Immature natural killer cell (primary cell): ENCODE measurements at places on chromosomes 6 and 20.

GRCh38 chr6:13917141-13917540 lies 7.6 kb upstream of the RNF182 start:
- no peak for DNase-seq

- no peak for DNase-seq
Observed at GRCh38 chr6:71011871-71012371, 55.1 kb upstream of the B3GAT2 start.

DNA sequence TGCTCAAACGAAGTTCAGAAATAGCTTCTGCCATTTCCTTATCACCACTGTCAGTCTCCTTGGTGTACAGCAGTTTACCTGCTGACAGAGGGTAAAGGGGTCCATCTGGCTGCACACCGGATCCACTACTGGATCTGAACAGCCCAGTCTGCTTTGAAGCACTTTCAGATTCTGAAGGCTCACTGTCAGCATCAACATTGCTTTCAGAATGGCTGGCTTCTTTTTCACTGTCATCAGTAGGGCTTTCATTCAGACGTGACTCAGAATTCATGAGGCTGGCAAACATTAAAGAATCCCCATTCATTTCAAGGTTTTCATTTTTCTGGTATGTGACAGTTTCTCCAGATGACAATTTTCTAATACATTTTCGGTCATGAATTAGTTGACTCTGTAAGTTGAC lies 21.0 kb upstream of the PNISR start:
- DNase-seq, result no peak

GRCh38 chr20:4151991-4152695 lies 136.8 kb upstream of the RNF24 start:
- no peak for DNase-seq

DNA sequence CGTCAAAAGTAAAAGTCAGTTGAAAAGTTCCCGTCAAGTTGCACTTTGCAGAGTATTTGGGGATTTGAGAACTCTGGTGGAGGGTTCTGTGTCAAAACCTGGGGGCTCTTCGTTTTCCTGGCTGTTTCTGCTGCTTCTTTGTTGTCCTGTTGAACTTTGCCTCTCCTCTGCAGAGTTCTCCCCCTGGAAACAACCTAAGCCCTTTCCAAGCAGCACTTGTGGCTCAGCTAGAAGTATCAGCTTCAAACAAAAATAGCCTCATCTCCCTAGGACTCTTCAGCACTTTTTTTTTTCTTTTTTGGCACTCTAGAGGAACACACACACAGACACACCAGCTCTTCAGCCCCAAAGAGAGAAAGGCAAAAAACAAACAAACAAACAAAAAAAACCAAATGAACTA lies at the start of gene TRDN:
TRDN (minus strand) TSS at position 169 of the 400 bp plus-strand sequence. CDS start 175 bp downstream, outside the sequence.
- DNase-seq, result no peak

- DNase-seq, result no peak
Observed at GRCh38 chr20:48486065-48486464, 341.7 kb downstream of the PREX1 start.

DNA sequence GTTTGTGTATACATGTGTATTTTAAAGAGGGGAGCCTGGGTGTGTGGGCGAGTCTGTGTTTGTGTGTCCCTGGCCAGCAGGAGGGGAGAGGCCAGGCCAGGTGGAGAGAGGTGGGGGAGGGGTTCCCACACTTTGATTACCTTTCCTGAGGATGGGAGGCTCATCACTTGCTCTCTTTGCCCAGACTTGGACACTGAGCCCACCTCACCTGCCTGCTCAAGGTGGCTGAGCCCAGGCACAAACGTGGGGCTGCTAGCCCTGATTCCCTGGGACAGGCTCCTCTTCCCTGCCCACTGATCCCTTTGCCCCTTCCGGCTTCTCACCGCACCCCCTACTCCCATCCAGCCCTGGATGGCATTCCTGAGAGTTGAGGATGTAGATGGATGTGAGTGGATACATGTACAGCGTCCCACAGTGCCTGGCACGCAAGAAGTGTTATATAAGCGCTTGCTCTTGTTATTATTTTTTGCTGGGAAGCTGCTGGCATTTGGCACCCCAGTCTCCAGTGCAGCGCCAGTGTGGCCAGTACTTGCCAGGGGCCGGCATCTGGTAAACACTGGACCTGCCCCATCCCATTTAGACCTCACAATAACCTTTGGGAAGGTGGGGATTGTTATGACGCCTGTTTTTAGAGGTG lies 2.7 kb downstream of the CEBPB start:
- DNase-seq, result no peak

DNA sequence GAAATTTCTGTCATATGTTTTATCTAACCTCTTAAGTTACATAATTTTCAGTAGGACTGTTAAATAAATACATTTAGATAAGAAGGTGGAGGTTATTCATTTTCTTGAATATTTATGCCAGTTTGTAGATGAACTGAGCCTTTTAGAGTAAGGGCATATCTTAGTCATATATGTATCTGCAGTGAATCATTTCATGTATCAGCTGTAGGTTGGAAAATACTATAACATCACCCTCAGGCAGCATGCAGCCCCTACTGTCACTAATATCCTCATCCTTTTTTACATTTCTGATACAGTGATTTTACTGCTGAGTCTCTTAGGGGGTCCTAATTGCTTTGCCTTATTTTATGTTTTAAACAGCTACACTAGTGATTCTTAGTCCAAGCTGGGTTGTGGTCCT lies 19.5 kb upstream of the SUMO4 start:
- no peak for DNase-seq

- DNase-seq, result no peak
Observed at GRCh38 chr20:53210931-53211330, 238.8 kb downstream of the TSHZ2 start.

GRCh38 chr20:34701405-34702085 lies 2.6 kb upstream of the TP53INP2 start:
- DNase-seq, result no peak

- DNase-seq, result no peak
Observed at GRCh38 chr6:98056955-98057354, 773.9 kb upstream of the MMS22L start.

GRCh38 chr6:125924169-125924568 lies 32.4 kb upstream of the HINT3 start:
- no peak for DNase-seq

GRCh38 chr6:125944434-125944816 lies 12.1 kb upstream of the HINT3 start:
- no peak for DNase-seq

DNA sequence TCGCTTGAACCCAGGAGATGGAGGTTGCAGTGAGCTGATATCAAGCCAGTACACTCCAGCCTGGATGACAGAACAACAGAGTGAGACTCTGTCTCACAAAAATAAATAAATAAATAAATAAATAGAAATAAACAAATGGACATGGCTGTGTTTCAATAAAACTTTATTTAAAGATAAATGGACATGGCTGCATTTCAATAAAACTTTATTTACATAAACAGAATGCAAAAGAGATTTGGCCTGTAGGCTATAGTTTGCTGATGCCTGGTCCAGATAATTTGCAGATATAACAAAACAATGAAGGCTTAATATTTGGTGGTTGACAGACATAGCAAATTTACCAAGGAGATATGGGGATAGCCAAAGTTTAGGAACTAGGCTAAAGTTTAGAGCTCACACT lies 66.8 kb downstream of the ZNF831 start:
- DNase-seq, result no peak
